ENCODE measurements at places on chromosomes 1 and 21. TPM values are rescaled to one million over a fixed set of nuclear protein-coding genes. Genes with fewer than 3 reads are reported as not detected.

GRCh38 chr1:24874611-24875234, 55.4 kb downstream of the RUNX3 start:
- H3K4me3 ChIP-seq, result no peak overlapping the region
- no peaks in the 10 kb centered on the region for H3K36me3 ChIP-seq
- no peak overlapping the region for H3K27ac ChIP-seq
- no peaks in the 10 kb centered on the region for H3K4me1 ChIP-seq
- DNase-seq, result no peak

DNA sequence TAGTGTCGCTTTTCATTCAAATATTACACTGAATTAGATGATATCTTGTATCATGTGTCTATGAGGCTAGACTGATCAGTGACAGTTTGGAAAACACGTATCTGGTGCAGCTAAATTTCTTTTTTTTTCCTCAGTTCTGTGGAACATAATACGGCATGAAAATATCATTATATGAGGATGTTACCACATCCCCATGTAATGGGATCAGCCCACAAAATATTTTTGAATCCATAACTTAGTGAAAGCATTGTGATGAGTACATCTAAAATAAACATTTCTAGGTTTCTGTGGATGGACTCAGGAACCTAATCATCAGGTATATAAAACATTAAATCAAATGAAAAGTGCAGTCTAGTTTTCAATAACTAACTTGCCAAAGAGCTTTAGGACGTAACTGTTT, 356.3 kb downstream of the USP25 start:
- H3K4me3 ChIP-seq, result peak overlapping the region; percentile 15
- H3K27ac ChIP-seq, result peak overlapping the region; percentile 46
- H3K36me3 ChIP-seq, result no peaks in the 10 kb centered on the region
- H3K4me1 ChIP-seq, result no peaks in the 10 kb centered on the region

SERPINC1 gene
- not detected for total RNA-seq

APCS gene
- not detected for total RNA-seq

SHISAL2A gene
- not detected for total RNA-seq

DNA sequence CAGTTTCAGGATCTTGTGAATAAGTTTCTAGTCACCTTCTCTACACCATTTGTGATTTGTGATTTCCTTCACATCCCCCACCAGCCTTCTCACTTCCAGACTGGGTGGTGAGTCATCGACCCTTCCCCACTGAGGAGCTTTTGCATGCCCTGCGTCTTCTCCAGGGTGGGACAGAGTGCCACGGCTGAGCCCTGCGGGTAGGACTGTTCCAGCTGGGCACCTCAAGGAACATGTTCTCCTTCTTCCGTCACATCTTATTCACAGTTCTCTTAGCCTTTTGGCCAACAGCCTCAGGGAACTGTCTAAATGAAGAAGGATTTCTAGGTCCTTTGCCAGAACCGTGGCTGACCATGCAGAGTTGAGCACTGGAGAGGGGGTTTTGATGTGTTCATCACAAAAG, 116.5 kb downstream of the TMEM53 start:
- no peaks in the 10 kb centered on the region for H3K27me3 ChIP-seq
- H3K27ac ChIP-seq, result no peak overlapping the region
- DNase-seq, result no peak
- H3K4me1 ChIP-seq, result no peaks in the 10 kb centered on the region

DNA sequence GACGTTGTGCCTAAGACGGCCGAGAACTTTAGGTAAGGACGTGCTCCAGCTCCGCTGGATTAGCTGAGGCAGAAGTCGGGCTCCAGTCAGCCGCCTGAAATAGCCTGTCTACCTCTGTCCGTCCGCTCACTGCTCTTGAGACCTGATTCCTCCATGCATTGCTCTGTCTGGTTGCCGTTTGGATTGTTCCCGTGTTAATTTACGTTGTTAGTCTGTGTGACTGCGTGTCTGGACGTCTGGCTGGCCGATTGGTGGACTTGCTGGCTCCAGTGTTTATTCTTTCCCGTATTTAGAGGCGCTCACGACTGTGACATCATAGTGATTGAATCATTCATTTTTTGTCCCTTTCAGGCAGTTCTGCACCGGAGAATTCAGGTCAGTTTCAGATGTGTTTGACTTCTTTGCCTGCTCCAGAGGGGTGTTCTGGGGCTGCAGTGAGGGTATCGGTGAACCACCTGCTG, 684 bp downstream of the PPIH start:
- peak overlapping the region; percentile 77 for H3K4me3 ChIP-seq
- H3K36me3 ChIP-seq, result no peaks in the 10 kb centered on the region
- H3K4me1 ChIP-seq, result peaks cover 7% of the 10 kb centered on the region
- no peaks in the 10 kb centered on the region for H3K27me3 ChIP-seq

GRCh38 chr1:63663301-63663700, 70.1 kb downstream of the PGM1 start:
- no peaks in the 10 kb centered on the region for H3K4me1 ChIP-seq
- H3K27ac ChIP-seq, result no peak overlapping the region
- H3K27me3 ChIP-seq, result no peaks in the 10 kb centered on the region
- no peak overlapping the region for H3K4me3 ChIP-seq
- no peaks in the 10 kb centered on the region for H3K36me3 ChIP-seq

DNA sequence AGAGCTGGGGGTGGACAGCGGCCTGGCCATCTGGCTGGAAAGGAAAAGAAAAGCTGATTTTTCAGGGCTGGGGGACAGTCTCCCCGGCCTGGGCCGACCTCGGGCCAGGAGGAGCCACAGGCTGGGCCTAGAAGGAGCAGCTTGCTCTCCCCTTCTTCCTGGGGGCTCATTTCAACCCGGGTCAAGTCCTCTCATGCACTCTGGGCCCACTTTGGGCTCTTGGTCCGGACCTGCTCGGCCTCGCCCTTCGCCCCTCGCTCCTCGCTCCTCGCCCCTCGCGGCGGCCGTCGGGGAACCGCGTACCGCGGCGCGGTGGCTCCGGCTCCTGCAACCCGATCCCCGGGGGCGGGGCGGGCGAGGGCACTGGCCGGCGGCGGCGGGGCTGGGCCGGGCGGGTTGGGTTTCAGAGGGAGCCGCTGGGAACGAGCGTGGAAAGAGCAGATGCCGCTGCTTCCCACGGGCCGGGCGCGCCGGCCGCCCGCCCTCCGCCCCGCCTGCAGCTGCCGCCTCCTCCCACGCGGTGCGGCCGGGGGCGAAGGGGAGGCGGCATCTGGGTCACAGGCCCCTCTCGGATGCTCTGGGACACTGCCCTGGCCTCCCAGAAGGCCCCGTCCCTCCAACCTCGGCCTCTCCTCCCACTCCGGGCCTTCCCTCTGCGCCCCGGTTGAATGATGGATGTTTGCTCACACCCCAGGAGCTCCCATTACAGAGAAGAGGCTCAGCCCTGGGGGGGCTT, 6.6 kb downstream of the HEYL start:
- no peak for DNase-seq
- H3K27me3 ChIP-seq, result no peaks in the 10 kb centered on the region
- H3K4me1 ChIP-seq, result no peaks in the 10 kb centered on the region
- peak overlapping the region; percentile 34 for H3K4me3 ChIP-seq

- H3K36me3 ChIP-seq, result no peaks in the 10 kb centered on the region
- no peaks in the 10 kb centered on the region for H3K27me3 ChIP-seq
- no peak for DNase-seq
- peak overlapping the region; percentile 83 for H3K27ac ChIP-seq
- peak overlapping the region; percentile 89 for H3K4me3 ChIP-seq
These were observed 470 bp upstream of the NAXE start for GRCh38 chr1:156591181-156591431.

USP33 gene
- 144 TPM for total RNA-seq

DNA sequence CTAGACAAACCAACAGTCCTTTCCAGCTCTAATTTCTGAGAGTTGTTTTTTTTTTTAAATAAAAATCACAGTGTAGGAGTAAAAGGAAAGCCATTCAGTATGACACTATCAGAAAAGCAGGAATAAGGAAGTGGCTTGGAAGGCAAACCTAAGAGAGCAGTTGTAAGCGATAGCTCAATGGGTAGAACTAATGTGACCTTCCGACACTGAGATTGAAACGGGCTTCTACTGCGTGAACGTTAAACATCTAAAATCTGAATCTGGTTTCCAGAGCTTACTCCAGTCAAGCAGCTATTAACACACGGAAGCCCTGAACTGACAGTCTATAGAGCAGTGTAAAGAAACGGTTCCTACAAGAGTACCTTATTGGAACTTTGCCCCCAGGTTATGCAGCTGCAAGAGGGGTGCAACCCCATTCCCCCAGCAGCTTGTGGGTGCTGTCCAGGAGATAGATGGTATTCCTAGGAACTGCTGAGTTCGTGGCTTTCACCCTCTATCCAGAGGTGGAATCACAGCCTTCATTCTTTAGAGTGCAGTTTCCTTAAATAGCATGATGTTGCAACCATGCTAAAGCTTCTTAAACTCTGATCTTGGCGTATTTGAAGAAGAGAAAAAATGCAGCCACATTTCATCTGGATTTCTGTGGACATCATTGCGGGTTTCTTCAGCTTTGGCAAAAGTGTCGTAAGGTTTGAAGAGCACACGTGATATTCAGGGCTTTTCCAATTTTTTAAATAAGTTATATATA, 3.3 kb upstream of the IRF2BP2 start:
- peak overlapping the region; percentile 5 for H3K4me3 ChIP-seq
- H3K36me3 ChIP-seq, result no peaks in the 10 kb centered on the region
- no peak for DNase-seq
- H3K27me3 ChIP-seq, result no peaks in the 10 kb centered on the region

GRCh38 chr1:234230414-234230862, 142.8 kb upstream of the COA6 start:
- no peaks in the 10 kb centered on the region for H3K27me3 ChIP-seq
- H3K4me1 ChIP-seq, result no peaks in the 10 kb centered on the region
- no peaks in the 10 kb centered on the region for H3K36me3 ChIP-seq
- H3K4me3 ChIP-seq, result no peak overlapping the region
- H3K27ac ChIP-seq, result no peak overlapping the region

GRCh38 chr21:38206646-38207045, 50.1 kb upstream of the KCNJ15 start:
- no peaks in the 10 kb centered on the region for H3K36me3 ChIP-seq
- no peaks in the 10 kb centered on the region for H3K4me1 ChIP-seq
- no peak for DNase-seq

DNA sequence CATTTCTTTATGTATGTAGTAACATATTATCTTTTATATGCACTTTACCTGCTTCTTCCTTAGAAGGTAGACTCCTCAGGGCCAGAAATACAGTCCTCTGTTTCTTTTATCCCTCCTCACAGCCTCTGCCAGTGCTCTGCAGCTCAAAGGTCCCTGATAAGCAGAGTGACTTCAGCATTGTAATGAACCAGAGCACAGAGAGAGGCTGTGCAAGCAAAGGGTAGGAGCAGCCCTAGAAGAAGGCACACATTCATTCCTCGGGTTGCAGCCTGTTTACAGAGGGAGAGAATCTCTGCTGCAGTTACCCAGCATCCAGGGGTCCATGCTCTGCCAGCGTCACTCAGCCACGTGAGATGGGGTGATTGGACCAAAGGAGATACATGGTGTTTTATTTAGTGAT, 101.1 kb downstream of the RHOU start:
- peaks cover 4% of the 10 kb centered on the region for H3K4me1 ChIP-seq
- no peak overlapping the region for H3K27ac ChIP-seq
- no peak overlapping the region for H3K4me3 ChIP-seq
- DNase-seq, result no peak
- no peaks in the 10 kb centered on the region for H3K36me3 ChIP-seq

DNA sequence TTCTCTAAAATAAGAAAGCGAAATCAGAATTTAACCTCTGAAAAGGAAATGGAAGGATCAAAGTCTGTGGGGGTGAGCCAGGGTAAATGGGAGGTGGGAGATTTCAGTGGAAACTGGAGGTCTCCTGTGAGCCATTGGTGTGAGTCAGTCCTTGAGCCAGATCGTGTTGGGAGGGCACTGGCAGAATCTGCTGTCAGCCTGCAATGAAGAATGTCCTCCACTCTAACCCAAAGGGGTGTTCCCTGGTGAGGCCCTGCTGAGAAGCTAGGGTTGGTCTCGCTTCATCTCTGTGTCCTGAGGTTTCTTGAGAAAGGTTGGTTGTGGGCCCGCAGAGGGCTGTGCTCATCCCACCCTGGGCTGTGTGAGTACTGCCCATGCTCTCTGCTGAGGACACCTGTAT, 2.4 kb downstream of the QSOX1 start:
- H3K36me3 ChIP-seq, result no peaks in the 10 kb centered on the region
- no peak for DNase-seq
- H3K27ac ChIP-seq, result peak overlapping the region; percentile 56
- H3K27me3 ChIP-seq, result no peaks in the 10 kb centered on the region
- peaks cover 12% of the 10 kb centered on the region for H3K4me1 ChIP-seq

- DNase-seq, result no peak
- no peaks in the 10 kb centered on the region for H3K36me3 ChIP-seq
- no peaks in the 10 kb centered on the region for H3K4me1 ChIP-seq
- H3K27me3 ChIP-seq, result no peaks in the 10 kb centered on the region
These were observed 63.7 kb upstream of the EPS8L3 start for GRCh38 chr1:109827466-109827865.

ZNF593OS gene
- not detected for total RNA-seq

DNA sequence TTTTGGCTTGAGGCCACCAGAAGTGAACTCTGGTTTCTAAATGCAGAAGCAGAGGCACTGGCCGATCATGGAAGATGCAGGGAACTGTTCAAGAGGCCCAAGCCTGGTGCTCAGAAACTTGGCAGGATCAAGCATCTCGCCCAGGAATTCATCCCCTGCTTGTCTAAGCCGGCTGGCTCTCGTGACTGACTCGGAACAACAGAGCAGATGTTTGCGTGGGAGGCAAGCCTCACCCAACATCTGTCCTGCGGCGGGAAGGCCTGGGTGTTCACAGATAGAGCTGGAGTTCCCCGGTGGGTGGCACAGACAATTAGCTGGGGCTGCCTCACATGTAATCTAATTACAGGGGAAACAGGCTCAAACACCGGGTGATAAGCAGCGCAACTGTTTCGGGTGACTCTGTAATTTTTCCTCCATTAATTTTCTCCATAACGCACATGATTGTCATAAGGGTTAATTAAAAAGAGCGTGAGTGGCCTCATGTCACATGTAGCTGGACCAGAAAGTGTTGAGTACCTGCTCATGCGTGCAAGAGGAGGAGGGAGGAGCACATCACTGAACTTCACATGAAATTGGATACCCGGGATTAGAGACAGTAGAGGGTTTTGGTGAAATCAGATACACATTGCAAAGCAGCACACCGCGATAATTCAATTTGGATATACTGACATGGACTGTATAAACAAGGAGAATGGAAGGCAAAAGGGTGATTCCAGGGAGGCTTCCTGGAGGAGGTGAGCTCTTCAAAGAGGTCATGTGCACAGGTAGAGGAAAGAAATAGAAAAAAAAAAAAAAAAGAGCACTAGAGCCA, 180.0 kb downstream of the ETS2 start:
- no peaks in the 10 kb centered on the region for H3K27me3 ChIP-seq
- peak overlapping the region; percentile 72 for H3K27ac ChIP-seq
- peak; percentile 87 for DNase-seq
- peaks cover 10% of the 10 kb centered on the region for H3K4me1 ChIP-seq
- no peak overlapping the region for H3K4me3 ChIP-seq
- H3K36me3 ChIP-seq, result no peaks in the 10 kb centered on the region

DNA sequence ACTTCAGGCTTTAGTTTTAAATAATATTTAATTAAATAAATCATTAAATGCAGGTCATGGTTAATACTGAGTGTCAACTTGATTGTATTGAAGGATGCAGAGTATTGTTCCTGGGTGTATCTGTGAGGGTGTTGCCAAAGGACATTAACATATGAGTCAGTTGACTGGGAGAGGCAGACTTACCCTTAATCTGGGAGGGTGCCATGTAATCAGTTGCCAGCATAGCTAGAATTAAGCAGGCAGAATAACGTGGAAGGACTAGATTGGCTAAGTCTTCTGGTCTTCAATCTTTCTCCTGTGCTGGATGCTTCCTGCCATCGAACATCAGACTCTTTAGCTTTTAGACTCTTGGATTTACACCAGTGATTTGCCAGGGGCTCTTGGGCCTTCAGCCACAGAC, 85.3 kb downstream of the MAP3K21 start:
- H3K4me1 ChIP-seq, result no peaks in the 10 kb centered on the region
- H3K27ac ChIP-seq, result no peak overlapping the region
- no peak for DNase-seq
- no peaks in the 10 kb centered on the region for H3K27me3 ChIP-seq

ACTL8 gene
- total RNA-seq, result not detected
